Lung (tissue), 17 donors: ENCODE measurements at places on chromosomes 1 and 21. TPM values are rescaled to one million over a fixed set of nuclear protein-coding genes. Genes with fewer than 3 reads are reported as not detected.
A peak's percentile ranks its signal among the peaks of the same experiment; 100 is the strongest.

GRCh38 chr1:232101231-232101630, 474.6 kb downstream of the DISC1 start:
- no peak for DNase-seq

DNA sequence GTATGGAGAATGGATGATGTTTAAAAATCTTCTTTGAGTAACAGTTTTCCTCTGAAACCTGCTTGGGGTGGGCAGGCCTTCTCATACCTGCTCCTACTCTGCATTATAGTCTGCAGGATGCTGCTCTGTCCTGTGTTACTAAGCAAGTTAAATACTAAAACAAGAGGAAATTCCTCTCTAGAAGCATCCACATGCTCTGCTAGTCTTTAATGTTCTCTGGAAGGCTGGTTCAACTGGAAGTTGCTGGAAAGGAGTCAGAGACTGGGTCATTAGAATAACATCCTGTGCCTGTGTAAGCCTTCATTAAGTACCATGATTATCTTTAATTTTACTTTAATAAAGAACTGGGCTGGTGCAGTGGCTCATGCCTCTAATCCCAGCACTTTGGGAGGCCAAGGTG, 5.8 kb downstream of the SELP start:
- no peak for DNase-seq

DNA sequence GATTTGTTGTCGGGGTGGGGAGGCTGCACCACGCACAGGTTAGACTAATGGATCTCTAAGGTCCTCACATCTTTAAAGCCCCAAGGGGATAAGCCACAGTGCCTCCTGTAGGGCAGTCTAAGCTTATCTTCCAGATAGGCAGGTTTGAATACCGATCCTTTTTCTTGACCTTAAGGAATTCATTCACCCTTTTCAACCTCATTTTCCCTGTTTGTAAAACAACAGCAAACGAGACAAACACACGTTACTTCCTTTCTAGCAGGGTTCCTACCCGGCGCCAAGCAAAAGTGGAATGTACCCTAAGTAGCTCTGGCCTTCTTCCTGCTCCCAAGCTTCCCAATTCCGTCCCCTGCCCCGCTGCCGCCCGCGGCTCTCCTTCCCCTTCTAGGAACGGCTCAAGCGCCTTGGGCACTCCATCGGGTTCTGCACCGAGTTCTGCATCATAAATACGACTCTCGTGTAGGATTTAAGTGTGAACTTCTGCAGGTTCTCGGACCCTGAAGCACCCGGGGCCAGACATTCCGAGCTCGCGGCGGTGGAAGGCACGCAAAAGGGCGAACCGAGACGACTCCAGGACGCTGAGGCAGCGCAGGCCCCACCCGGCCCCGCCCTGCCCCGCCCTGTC, 548 bp upstream of the CDC20 start:
- no peak for DNase-seq

GRCh38 chr1:177103005-177103852, 61.3 kb downstream of the ASTN1 start:
- no peak for DNase-seq

KRTAP11-1 gene
- not detected for total RNA-seq

DNA sequence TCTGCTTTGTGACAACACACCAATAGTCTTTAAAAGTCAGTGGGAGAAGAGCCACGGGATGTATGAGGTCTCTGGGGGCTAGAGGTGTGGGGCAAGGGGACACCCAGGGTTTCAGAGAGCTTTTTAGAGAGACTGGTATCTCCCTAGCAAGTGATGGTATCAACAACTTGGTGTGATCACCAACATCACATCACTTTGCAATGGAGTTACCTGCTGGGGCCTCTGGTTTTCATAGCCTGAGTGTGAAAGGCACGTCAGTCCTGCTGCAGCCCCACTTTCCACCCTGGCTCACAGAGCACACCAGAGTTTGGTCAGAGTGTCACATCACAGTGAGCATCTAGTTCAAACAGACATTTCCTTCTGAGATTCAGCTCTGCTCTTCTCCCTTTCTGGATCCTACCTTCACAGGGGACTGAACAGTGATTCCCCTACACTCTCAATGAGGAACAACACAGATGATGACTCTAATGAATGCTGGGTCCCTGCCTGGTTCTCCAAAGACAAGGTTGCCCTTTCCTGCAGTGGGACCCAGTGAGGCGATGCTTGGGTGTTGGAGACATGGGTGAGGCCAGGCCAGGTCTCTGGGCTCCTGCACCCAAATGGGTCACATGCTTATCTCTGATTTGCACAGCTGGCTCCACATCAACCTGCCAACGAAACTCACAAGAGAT, 2.0 kb upstream of the MAN1C1 start:
- no peak for DNase-seq

- no peak for DNase-seq
These were observed 48.6 kb downstream of the HIVEP3 start for GRCh38 chr1:41870076-41870562.

GBP3 gene
- total RNA-seq: 32.3 TPM

LRRC39 gene
- total RNA-seq: 0.94 TPM

CRNN gene
- not detected for total RNA-seq

DNA sequence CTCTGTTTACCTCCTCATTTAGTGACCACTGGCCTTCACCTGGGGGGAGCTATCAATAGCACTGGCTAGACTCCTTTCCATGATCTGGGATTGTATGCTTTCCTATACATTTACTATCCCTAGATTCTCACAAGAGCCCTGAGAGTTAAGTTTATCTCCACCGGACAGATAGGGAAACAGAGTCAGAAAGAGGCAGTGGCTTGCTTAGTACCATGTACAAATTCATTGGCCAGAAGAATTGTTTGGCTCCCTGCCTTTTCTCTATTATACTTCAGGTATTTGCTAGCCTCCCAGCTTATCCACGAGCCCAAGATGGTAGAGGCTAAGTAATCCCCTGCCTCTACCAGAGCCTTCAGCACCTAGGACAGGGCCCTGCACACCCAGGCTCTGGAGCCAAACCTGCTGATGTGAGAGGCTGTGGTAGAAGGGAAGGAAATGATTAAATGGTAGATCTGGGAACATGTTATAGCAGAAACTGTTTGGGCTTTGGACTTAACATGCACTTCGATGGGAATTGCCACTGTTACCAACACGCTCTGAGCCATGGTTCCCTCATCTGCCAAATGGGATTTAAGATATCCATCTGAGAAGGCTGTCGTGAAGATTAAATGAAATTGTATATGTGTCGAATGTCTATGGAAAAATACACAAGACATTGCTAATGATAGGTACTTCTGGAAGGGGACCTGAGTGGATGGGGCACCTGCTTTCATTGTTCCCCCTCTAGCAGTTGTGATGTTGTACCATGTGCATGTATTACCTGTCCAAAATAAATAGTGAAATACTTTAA, 3.1 kb upstream of the BLACAT1 start:
- DNase-seq: peak; percentile 69

DMBX1 gene
- 0.09 TPM for total RNA-seq

- no peak for DNase-seq
These were observed 171.9 kb downstream of the IGSF21 start for GRCh38 chr1:18279351-18280074.

- DNase-seq: no peak
These were observed 67.8 kb downstream of the MAN1C1 start for GRCh38 chr1:25684216-25684965.

DNA sequence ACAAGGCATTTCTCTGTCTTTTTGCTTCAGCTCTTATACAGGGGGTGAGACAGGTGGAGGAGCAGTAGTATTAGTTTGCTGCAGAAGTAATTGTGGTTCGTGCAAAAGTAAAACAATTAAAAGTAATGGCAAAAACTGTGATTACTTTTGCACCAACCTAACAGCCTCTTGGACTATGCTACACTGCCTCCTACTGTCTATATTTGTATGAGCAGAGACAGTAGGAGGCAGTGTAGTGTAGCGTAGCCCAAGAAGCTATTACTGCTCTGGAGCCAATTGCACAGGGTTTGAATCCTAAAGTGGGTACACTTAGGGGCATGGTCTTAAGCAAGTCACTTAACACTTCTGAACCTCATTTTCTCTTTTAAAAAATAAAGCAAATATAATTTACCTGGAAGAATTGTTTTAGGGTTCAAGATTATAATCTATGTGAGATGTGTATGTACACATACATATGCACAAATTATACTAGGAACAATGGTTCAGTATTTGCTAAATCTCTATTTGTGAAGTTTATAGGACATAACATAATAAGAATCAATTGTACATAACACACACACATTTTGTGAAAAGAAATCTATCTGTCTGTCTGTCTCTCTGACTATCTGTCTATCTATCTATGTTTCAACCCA, 103.8 kb downstream of the BRINP3 start:
- DNase-seq: no peak

DNA sequence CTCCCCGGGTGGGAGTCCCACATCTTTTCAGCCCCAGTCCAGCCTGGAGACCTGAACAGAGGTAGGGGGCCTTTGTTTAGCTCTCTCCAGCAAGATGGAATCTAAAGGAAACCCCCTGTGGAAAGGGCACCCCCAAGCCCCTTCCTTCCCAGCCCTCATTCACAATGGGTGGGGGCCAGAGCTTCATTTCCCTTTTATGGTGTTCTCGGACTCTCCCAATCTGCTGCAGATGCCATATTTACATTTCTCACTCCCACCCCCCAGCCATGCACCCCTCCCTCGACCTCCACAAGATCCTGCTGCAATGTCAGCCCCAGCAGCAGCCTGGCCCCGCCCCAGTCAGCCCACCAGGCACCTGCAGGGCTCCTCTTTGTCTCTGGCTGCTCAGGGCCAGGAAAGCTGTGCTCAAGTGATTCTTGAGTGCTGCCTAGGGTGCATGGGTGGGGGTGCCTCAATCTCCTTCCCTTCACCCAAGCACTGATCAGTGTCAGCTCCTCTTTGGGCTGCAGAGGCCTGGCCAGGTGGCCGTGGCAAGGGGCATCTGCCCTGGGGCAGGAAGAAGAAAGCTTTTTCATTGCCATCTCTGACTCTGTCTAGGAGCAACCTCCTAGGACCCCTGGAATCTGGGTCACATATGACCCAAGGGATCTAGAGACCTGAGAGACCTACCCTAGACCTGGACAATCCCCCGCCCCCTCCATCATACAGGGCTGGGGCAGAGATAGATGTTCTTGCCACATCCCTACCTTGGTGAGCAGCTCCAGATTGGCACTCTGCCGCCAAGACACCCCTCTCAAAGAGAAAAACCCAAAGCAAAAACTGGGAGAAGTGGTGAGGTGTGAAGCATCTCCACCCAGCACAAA, 1.7 kb downstream of the KIF21B start:
- DNase-seq: no peak

GRCh38 chr1:41427916-41428737, 56.4 kb downstream of the EDN2 start:
- no peak for DNase-seq

DNA sequence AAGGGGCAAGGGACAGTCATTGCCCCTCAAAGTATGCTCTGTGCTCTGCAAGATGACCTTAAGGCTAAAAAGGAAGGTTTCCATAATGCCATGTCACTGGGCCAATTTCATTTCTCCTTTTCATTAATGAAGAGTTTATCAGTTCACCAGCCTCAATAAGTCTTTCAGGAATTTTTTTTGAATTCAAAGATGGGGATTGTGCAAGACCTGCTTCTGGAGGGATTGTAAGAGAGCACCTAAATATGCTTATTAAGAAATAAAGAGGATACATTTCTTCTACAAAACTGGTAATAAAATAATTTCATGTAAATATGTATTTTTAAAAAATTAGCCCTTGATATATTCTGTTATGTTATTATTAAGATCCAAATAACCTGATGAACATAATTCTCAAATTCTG, 86.8 kb upstream of the RGS4 start:
- DNase-seq: no peak

DNA sequence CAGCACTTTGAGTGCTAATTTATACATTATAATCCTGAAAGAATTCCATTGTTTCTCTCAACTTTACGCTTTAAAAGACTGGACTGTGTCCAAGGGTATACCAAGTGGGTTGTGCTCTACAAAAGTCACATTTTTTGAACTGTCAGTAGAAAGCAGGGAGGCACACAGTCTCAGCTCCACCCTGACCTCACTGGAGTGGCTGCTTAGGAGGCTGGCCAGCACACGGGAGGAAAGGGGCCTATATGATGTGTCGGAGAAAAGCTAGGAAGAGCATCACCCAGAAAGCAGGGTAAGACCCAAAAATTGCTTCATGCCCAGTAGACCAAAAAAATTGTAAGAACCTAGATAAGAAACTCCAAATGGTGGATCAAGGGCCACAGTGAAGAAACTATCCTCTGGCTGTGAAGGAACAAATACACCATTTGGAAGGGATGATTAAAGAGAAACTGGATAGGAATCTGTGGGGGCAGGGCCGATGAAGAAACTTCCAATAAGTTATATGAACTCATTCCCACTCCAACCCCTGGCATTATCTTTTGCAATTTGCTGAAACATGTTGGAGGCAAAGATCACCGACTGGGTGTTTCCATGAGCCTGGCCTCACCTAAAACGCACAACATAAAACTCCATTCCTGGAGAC, 1.9 kb downstream of the S100A10 start:
- DNase-seq: no peak
